ENCODE measurements at places on chromosomes 7 and 10.

DNA sequence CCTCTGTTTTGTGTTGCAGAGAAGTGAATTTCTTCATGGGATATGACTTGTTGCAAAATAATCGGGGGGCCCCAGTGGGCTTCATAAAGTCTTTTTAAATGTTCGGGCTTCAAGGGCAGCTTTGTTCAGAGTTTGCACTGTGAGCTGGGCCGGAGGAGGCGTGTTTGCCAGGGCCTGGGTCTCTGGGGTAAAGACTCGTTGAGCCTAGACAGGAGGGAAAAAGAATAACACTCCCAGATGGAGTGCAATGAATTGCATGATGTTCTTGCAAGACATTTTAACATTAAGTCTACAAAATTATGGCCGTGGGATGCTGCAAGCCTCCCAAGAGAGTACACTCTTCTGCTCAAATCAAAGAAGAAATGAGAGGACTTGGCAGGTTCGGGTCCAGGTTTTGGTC, 23.6 kb downstream of the BMPER start:
- DNase-seq, result no peak

DNA sequence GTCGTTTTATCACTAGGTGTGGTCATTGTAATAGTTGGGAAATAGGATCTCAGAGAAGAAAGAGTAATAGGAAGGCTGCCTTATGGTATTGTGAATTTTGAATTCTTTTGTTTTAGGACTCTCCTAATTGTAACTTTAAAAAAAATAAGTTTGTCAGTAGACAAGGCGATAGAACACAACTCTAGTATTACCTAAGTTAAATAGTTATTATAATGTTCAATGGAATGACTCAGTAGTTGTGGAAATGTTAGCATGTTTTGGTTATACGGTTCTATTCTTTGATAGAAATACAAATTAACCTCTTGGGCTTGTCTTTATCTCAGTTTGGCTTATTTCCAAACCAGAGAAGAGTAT, 1.4 kb downstream of the DNAH11 start:
- DNase-seq, result no peak

DNA sequence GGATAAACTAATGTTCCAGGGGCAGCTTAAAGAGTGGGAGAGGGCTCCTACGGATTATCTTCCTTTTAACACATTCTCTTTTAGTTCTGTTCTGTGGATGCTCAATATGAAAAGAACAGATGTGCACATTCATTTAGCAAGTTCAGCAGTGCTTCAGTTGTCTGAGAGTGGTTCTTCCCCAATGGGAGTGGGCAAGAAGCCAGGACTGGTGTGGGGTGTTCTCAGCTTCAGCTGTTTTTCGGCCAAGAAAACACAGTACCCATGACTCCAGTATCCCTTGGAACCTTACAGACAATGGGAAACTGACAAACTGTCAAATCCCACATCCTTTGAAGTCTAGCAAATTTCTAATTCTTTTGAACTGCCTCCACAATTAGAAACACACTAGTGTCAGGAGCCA, 71.5 kb upstream of the LRRC17 start:
- DNase-seq, result no peak

- peak; percentile 65 for DNase-seq
These were observed 14.6 kb downstream of the CHST12 start for GRCh38 chr7:2417981-2418481.

- peak; percentile 64 for DNase-seq
These were observed 58.2 kb upstream of the LYZL2 start for GRCh38 chr10:30687698-30688213.

GRCh38 chr7:139675127-139676125, 102.4 kb downstream of the HIPK2 start:
- DNase-seq, result no peak

DNA sequence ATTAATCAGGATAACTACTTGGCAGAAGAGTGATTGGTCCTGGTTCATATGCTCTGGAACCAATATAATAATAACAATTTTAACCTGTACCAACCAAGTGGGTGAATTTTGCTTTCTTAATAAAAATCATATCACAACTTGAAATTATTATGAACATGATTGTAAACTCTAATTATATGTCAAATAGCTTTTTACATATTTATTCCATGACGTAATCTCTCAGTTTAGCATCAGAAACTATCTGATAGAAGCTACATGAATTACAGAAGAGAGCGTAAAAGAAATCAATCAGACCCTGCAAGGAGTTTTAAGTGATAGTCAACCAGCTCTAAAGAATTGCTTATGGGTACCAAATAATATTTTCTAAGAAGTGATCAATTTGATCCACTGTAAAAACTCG, 10.1 kb downstream of the GNG11 start:
- no peak for DNase-seq

- no peak for DNase-seq
These were observed 236.7 kb downstream of the BUB3 start for GRCh38 chr10:123390874-123391273.

GRCh38 chr7:92464515-92464914, 13.2 kb downstream of the ERVW-1 start:
- DNase-seq, result no peak

DNA sequence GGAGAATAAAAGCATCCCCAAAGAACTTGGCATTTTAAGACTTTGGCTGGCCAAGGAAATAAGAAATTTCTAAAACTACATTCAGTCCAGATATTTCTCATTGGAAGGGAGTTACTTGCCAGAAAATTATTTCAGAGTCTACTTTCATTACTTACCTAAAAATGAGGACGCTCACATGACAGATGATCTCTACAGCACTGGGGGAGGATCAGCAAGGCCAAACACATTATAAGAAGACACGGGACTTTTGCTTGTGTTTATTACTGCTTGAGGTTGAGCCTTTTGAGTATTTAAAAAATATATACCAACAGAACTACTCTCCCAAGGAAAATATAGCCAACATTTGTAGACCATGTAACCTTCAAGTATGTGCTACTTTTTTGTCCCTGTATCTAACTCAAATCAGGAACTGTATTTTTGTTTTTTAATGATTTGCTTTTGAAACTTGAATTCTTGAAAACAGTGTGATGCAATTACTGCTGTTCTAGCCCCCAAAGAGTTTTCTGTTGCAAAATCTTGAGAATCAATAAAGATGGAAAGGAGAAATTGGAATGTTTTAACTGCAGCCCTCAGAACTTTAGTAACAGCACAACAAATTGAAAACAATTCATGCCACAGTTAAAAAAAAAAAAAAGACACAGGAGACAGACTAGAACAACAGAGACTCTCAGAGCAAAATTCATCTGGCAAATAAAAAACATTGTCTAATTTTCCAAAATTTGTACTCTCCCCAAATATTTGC, 128.1 kb downstream of the ZNF438 start:
- DNase-seq, result no peak

GRCh38 chr7:158549616-158550393, 37.8 kb downstream of the PTPRN2 start:
- DNase-seq, result no peak

DNA sequence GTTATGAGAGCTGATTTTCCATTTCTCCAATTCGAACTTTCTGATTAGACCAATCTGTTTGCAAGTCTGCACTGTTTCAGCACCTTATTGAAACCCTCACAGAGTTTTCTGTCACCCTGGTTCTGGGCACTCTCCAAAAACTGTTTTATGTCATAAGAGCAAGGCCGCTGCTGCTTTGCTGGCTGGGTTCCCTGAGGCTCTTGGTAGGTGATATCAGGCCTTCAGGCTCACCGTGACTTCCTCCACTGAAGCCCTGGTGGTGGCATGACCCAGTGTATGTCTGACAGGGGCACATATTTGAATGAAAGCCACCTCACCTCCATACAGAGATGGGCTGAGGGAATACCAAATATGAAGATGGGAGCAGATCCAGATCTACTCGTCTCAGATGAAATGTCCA, 8.3 kb downstream of the RABGEF1 start:
- no peak for DNase-seq

DNA sequence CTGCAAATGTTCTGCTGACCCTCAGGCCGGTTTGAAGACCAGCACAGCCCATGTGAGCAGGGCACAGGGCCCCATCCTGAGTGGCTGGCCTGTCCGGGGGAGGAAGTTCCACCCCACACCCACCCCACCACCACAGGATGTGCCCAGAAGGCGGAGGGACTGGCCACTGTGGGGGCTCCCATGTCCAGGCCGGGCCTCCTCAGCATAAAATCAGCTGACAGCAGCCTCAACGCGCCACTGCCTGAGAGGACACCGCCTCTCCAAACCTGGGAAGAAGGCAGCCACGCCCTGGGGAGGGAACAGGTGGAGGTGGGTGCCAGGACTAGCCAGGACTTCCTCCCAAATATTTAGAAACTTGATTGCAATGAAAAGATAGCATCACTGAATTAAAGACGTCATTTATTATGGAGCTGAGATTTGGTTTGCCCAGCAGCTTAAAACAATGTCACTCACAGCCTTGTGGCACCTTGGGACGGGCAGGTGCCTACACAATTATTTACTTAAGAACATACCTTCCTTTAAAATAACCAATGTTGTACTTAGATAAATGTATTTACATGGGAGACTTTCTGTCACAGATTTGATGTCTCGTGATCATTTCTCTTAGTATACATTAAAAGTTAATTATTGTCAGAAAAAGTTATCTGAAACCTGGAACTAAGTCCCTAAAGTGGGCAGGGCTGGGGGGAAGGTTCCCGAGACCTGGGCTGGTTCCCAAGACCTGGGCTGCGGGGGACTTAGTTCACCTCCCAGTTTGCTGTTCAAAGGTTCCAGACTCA, 27.3 kb upstream of the FAM20C start:
- no peak for DNase-seq

DNA sequence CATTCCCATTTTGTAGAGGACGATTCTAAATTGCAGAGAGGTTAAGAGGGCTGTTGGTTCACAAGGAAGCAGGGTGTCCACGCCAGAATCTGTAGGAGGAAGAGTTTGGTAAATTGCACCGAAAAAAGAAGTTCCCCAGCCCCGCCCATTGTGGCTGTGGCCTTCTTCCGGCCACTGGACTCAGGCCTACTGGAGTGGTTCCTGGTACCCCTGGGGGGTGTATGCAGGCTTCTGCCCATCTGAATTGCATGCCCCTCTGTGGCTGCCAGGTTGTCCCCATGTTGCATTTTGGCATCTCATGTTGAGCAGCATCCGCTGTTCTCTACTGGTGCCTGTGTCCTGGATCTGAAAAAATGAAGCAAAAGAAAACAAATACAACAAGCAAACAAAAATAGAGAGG, 234.2 kb downstream of the WDR11 start:
- DNase-seq, result no peak

- DNase-seq, result no peak
These were observed 63.3 kb downstream of the DYNC2I1 start for GRCh38 chr7:158919686-158920085.

GRCh38 chr10:65907199-65907712, 1018.6 kb upstream of the LRRTM3 start:
- no peak for DNase-seq

DNA sequence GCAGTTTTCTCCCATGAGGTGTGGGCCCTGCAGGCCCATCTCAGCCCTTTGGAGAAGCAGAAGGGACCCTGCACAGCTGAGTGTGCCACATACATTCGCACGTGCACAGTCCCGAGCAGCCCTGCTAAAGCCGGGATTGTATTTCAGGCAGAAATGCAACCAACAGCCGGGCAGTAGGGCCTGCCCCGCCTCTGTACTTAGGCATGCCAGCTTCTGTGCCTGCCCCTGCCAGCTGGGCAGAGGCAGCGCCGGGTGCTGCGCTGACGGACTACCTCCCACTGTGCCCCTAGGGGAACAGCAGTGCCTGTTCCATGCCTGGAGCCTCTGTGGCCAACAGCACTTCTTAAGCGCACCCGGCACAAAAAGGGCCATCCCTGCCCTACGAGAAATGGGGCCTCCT, 170.3 kb downstream of the NEURL1 start:
- no peak for DNase-seq

DNA sequence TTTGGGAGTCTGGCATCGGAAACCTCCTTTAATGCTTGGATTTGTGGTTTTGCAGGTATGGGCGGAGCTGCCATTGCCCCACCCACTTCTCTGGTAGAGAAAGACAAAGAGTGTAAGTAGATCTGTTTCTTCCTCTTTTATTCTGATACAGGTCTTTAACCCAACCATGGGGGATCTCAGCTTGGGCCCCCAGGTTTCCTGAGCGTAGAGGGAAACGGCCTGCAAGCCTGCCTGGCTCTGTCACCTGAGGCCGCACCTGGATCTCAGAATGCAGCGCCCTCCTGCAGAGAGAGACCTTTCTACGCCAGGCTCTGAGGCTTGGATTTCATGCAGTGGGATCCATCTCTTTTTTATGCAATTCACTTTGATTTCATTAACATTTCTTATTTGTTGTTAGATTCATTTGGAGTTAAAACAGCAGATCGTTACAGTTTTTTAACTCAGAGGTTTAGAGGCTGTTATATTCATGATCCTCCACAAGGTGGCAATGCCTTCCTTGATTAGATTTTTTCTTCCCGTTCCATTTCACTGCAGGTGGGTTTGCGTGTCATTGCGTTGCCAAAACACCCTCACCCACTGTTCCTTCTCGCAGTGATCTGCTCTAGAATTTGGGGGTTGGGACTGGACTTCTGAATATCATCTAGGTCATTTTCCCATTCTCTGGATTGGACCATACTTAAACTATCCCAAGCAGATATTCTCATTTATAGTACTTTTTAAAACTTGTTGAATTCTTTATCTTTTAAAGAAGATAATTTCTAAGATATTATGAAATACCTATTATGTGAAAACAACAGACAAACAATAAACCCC, 20.0 kb downstream of the RBM17 start:
- DNase-seq, result peak; percentile 37

GRCh38 chr10:27344568-27345454, 104.2 kb upstream of the ACBD5 start:
- DNase-seq, result no peak

- no peak for DNase-seq
These were observed 5.3 kb upstream of the KCNIP2 start for GRCh38 chr10:101848894-101849351.

Data from stimulated activated naive CD8-positive, alpha-beta T cell treated with anti-CD3 and anti-CD28 coated beads, Interleukin-15, amount 100 ng/mL, for 72 hours (primary cell).